ENCODE measurements at places on chromosomes 16 and 17.

DNA sequence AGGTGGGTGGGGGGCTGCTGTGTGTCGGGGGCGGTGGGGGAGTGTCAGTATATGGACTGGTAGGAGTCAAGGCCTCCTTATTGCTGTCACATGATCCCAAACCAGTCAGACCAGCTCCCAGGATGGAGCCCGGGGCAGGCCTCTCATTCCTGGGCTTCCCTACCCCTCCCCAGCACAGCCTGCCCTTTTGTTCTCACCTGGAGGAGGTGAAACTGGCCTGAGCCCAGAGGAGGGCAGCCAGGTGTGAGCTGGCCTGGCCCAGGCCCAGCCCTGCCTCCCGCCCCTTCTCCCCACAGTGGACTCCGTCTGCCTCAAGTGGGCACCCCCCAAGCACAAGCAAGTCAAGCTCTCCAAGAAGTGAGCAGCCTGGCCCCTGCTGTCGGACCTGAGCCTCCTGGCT lies 4.6 kb downstream of the PRSS8 start:
- DNase-seq = no peak

GRCh38 chr17:52674686-52675085 lies 516.2 kb upstream of the CA10 start:
- no peak for DNase-seq

DNA sequence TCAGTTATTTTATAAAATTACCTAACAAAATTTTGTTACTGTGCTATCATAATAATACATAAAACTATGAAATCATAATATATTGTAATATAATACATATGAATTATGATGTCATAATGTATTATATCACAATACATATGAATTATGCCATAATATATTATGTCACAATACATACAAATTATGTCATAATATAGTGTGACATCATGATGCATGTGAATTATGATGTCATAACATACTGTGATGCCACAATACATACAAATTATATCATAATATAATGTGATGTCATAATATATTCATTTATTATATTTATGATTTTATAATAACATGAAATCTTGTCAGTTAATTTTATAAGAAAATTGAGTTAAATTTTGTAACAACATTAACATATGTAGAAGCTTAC lies 2021.6 kb downstream of the TP53TG3F start:
- no peak for DNase-seq

DNA sequence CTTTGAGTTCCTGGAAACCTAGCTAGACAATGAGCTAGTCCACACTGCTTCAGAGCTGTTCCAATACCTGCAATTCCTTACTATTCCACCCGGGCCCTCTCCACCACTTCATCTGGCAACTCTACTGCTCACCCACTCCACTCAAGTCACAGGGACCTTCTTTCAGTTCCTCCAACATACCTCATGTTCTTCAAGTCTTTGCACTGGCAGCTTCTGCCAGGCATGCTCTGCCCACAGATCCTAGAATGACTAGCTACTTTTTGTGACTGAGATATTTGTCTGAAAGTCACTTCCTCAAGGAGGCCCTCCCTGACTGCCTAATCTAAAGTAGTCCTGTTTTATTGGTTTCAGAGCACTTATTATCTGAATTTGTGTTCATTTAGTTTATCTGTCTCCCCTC lies 86.4 kb downstream of the TEX14 start:
- no peak for DNase-seq

- DNase-seq = no peak
These were observed 210.0 kb downstream of the BCAS3 start for GRCh38 chr17:60887614-60888028.

DNA sequence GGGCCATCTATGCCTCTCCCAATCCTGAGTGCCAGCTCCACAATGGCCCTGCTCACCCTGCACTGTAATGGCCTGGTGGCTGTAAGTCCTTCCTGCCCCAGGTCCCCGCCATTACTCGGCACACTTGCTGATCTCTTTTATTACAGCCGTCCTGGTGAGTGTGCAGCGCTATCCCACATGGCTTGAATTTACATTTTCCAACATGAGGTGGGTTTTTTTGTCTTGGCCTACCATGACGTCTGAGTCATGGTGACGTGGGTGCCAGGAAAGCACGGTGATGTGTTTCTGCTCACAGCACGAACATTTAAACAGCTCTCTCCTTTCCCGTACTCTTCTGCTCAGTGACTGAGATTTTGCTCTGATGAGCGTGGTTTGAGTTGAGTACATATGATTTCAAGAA lies 55.2 kb upstream of the FOXF1 start:
- no peak for DNase-seq

DNA sequence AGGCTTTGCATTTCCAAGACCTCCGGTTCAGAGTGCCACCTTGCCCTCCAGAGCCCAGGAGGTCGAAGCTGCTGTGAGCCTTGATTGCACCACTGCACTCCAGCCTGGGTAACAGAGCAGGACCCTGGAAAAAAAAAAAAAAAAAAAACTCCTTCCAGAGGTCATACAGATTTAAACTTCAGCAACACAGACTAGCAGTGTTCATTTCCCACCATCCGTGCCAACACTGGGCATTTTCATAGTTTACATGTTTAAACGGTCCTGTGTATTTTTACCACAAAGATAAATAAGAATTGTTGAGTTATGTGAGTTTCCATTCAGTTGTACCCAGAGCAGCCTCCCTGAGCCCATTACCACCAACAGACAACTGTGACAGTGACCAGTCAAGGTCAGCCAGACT lies 50.4 kb downstream of the ZDHHC7 start:
- DNase-seq = no peak

DNA sequence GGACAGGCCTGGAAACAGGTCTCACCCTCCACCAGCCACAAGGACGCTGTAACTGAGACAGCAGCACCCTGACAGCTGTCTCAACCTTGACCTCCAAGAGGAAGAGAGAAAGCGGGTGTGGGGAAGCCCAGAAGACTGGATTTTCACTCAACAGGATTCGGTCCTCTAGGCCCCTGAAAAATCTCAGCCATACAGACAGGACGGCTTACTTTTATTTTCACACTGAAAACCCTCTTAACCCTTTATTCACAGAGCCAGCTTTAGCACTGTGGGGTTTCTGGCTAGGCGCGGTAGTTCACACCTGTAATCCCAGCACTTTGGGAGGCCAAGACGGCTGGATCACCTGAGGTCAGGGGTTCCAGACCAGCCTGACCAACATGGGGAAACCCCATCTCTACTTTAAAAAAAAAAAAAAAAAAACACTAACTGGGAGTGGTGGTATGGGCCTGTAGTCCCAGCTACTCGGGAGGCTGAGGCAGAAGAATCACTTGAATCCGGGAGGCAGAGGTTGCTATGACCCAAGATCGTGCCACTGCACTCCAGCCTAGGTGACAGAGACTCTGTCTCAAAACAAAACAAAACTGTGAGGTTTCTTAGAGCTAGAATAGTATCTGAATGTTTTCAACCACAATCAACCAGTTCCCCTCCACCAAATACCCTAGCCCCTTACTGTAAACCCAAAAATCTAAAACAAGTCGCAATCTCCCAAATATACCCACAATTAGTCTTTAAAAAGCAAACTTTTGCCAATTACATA lies 5.3 kb downstream of the ANKRD11 start:
- no peak for DNase-seq

GRCh38 chr17:57550668-57551315 lies 194.3 kb downstream of the CCDC182 start:
- no peak for DNase-seq

DNA sequence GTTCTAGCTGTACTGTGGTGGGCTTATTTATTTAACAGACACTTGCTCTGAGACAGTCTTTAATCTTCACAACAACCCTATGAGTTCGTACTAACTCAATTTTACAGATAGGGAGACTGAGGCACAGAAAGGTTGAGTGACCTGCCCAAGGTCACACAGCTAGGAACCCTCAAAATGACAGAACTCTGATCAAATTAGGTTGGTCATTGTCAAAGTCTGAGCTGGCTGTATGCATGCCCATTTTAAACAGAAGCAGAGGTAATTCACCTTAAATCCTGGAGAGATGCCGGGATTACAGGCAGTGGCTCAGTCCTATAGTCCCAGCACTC lies 24.9 kb downstream of the LAT start:
- DNase-seq = no peak

GRCh38 chr16:67006930-67007658 lies 18.7 kb downstream of the CES4A start:
- DNase-seq = no peak

DNA sequence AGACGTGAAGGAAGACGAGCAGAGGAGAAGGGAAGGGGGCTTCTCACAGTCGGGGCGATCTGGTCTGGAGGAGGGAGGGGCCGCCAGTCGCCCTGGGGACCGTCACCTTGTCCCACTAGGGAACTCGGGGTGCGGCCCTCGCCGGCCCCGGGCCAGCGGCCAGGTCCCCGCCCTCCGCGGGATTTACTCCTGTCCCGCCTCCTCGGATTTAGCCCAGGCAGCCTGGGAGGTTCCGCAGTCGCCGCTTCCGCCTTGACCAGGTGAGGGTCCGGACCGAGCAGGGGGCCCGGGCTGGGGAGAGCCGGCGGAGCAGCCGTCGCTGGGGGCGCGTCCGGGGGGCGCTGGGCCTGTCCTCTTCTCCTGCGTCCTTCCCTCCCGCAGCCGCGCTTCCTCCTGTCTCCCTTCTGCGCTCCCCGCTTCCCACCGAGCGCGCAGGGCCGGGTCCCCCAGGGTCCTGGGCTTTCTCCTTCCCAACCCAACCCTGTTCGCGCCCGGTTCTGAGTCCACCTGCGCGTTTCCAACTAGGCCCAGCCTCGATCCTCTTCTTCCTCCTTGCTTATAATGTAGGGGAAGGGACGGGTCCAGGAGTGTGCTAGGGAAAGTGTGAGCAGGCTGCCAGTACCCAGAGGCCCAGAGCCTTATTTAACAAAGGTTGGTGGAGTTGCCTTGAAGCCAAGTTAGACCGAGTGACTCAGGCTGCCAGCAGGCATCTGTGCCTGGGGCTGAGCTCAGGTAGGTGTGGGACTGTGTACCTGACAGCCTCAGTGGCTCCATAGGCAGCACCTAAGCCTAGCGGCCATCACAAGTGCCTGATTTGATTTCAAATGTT lies at the start of gene TNK1:
TSS of gene TNK1 (plus strand) at position 235 of the 829 bp plus-strand sequence. CDS start 1,838 bp downstream, outside the sequence.
- DNase-seq = no peak

GRCh38 chr17:32488604-32489180 lies 1.9 kb downstream of the CDK5R1 start:
- no peak for DNase-seq

DNA sequence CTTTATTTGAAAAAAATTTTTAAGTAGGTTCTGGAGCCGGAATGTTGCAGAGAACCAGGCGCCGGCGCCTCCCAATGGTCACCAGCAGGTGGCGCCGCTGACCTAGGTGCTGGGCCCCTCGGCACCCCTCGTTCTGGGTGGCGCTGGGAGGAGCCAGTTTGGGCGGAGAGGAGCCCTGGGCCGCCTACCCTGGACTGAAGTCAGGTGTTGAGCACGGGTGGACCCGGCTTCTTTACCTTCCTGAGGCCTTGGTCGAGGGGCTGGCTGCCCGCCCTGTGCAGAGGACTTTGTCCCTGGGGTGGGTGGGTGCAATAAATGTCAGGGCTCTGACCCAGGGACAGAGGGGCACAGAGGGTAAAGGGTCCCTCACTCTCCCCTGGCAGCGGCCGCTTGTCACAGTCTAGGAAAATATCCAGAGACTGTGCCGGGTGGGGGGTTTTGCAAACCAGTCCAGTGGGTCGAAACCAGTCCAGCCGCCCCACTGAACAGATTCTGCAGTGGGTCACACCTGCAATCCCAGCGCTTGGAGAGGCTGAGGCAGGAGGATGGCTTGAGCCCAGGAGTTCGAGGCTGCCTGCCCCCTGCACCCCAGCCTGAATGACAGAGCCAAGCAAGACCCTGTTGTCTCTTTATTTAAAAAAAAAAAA lies 30.1 kb upstream of the TNFRSF13B start:
- DNase-seq = peak; percentile 47

DNA sequence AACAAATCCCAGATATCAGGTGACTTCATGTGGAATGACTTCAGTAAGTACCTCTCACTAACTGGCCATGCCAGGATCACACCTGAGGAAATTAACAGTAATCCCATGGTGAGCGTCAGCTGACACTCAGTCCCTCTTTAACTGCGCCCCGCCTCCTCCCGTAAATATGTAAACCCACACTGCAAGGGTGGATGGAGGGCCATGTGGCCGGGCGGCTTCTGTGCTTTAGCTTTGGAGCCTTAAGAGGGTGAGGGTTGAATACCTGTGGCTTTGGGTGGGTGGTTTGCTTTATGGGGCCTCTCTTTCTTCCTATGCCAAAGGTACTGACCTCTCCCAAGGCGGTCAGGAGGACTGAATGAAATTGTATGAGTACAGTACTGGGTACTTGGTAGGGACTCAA lies 141.7 kb downstream of the MRM1 start:
- no peak for DNase-seq
